Panc1 (cell line): ENCODE measurements at places on chromosomes 16 and 17. TPM values are rescaled to one million over a fixed set of nuclear protein-coding genes. Genes with fewer than 3 reads are reported as not detected.

Gene NTN1
- total RNA-seq: 14.5 TPM

Gene LGALS9B
- not detected for total RNA-seq

DNA sequence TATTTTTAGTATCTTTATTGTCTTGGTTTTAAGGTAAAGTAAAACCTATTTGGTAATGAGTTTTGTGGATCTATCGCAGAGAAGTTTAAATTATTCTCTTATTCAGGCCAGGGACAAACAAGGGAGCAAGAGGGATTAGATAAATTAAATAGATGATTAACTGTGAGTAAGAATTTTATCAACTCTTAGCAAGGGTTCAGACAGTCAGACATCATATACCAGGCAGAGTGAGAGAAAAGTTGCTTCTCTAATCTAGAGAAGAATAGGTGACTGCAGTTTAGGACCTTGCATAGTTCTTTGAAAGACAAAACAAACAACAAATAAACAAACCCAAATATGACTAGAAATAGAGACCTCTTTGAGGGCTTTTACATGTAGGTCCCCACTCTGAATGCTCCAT, 840.2 kb upstream of the GOT2 start:
- no peak for DNase-seq

- DNase-seq: no peak
Observed at GRCh38 chr16:85536073-85536410, 77.1 kb upstream of the GSE1 start.

DNA sequence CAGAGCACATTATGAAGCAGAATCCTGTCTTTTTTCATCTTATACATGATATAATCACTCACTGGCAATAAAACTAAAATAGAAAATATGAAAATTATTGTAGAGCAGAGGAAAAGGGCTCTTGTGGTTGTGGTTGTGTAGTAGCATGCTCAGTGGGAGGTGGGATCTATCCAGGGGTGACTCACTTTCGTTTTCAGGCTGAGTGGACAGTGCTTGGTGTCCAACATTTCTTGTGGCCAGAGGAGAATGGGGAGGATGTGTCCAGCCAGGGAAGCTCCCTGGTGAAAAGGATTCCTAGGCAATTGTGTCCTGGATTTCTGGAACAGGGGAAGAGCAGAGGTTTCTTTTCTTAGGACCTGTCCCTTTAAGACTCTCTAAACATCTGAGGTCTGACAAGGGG, 31.9 kb upstream of the CPHXL start:
- no peak for DNase-seq

GRCh38 chr17:36481829-36482228, 4.7 kb upstream of the ZNHIT3 start:
- no peak for DNase-seq

DNA sequence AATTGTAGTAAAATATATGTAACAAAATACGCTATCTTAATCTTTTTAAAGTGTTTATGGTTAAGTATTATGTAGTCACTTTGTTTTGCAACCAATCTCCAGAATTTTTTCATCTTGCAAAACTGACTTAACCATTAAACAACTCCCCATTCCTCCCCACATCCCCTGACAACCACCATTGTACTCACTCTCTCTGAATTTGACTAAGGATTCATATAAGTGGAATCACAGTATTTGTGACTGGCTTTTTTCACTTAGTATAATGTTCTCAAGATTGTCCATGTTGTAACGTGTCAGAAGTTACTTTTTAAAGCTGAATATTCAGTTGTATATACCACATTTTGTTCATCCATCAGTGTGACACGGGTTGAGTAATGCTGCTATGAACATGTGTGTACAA, 10.6 kb downstream of the ORC6 start:
- DNase-seq: no peak
